ENCODE measurements at places on chromosomes 2 and 18.

GRCh38 chr2:172429301-172429968 is 2.0 kb downstream of the ITGA6 start:
- DNase-seq: no peak

- no peak for DNase-seq
Observed at GRCh38 chr2:111169924-111170323, 49.2 kb downstream of the BCL2L11 start.

DNA sequence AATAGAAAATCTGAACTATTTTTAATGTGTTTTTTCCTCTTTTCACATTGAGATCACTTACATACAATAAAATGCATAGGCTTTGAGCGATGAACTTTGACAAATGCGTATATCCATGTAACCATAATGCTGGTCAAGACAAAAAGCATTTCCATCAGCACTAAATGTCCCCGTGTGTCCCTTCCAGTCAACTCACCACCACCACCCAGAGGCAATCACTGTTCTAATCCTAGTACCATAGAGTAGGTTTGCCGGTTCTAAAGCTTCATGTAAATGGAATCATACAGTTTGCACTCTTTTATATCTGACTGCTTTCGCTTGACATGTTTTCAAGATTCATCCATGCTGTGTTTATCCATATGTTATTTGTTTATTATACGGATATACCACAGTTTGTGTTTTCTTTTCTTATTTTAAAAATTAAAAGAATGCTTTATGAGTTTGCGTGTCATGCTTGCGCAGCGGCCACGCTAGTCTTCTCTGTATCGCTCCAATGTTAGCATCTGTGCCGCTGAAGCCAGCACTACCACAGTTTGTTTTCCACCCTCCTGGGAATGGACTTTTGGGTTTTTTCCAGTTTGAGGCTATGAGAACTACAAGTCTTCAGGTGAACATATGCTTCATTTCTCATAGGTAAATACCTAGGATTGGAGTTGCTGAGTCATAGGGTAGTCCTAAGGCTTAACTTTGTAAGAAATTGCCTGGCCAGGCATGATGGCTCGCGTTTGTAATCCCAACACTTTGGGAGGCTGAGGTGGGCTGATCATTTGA is 197.5 kb upstream of the CHAC2 start:
- DNase-seq: no peak

- DNase-seq: no peak
Observed at GRCh38 chr2:96993367-96993766, 7.0 kb upstream of the FAM178B start.

DNA sequence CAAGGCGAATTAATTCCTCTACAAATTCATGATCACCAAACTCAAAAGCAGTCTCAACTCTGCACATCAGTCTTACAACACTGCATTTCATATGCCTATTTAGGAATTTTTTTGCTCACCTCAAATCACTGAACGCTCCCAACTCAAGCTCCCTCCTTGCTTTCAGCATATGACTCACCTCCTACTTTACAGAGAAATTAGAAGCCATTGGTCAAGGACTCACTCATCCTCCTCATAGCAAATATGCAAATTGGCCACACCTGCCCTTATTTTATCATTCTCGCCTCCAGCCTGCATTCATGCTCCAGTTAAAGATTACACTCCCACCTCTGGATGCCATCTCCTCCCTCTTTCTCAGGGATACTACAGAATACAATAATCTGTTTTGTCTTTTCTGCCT is 148.8 kb downstream of the MBD2 start:
- no peak for DNase-seq

DNA sequence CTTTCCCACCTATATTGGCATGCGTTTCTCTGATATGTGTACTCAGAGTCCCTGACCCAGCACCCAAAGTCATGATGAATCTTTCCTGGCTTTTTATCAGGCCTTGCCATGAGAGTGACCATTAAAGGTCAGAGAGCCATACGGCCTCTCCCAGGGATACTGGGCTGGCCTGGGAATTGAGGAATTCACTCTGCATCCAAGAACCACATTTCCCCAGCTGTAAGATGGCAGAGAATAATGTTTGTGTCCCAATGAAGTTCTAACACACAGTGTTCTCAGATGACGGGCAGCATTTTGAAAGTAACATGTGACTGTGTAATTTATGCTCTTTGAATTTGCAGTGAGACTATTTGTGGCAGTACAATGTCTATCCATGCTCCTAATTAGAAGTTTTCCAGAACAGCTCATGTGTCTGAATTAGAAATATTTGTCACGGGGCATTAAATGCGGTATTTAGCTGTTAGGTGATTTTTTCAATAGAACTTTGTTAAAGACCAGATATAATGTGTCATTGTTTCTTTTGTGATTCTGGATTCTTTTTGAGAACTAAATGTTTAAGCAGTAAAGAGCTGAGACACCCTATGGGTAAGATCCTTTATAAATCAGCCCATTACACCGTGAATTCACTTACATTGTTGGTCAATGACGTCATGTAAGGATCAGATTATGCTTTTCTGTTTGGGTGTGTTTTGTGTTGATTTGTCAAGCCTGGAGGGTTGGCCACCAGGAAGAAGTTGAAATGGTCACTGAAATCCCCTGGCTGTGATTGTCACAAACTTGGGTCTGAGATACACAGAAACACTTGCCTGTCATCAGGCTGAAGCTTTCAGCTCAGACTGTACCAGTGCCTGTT is 7.3 kb upstream of the SLC3A1 start:
- DNase-seq: peak; percentile 45

DNA sequence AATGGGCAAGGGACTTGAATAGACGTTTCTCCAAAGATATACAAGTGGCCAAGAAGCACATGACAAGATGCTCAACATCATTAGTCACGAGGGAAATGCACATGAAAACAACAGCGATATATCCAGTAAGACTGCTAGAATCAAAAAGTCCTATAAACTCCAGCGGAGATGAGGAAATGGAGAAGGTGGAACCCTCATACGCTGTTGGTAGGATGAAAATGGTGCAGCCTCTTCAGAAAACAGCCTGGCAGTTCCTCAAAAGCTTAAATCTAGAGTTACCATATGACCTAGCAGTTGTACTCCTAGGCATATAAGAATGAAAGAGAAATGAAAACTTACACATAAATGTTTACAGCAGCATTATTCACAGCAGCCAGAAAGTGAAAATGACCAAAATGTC is 48.1 kb downstream of the HPCAL1 start:
- no peak for DNase-seq

DNA sequence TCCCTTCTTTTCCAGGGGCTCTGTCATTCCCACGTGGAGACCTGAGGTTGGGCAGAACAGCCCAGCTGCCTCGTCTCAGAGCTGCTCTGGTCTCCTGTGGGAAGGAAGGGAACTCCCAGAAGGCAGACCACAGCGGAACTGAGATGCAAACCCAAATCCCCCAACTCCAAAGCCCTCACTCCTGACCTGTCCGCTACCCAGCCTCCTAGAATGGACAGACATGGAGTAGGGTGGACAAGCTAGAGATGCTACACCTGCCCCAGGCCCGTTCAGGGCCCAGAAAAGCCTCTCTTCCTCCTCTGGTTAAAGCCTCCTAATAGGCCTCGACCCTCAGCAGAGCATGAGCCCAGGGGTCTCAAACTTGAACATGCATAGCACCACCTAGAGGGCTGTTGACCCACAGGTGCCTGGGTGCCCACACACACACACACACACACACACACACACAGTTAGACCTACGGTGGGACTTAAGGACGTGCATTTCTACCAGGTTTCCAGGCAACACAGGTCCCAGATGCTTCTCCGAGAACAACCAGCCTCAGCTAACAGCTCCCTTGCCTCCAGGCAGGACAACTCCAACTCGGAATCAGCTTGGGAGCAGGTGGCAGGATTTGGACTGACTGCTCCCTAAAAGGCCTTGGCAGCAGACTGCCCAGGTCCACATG is 93.5 kb downstream of the TNS1 start:
- no peak for DNase-seq

DNA sequence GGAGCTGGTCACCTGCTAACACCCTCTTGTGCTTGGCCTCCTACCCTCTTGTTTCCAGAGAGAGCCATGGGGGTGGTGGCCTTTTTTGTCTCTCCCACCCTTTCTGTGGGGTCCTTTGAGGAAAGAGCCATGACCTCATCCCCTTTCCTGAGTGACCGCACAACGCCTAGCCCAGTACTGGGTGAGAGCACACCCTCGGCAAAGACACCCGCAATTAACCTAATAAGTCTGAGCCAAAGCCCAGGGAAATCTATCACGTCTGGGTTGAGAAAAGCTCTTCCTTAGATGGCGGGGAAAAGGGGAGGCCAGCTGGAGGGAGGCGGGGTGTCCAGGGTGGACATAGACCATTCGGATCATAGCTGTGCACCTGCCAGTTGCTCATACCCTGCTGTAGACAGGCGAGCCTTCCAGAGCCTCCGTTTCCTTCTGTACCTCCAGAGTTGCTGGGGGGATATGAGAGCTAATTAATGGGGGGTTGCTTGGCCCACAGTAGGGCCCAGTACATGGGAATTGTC is 93.7 kb upstream of the MCFD2 start:
- DNase-seq: no peak

DNA sequence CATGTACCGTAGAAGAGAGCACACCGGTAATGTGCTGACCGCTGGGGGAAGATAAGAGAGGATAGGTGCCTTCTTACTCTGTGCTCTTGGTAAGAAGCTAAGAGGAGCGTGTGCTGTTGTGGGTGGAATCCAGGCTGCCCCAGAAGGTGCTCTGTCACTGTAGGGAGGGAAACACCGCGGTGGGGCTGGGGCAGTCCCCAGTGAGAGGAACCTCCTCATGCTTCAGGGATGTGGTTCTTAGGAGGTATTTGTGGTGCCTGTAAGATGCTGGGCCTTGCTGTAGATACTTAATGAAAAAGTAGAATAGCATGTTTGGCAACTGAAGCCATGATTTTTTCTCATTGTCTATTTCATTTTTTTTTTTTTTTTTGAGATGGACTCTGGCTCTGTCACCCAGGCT is 1.1 kb downstream of the COLEC11 start:
- no peak for DNase-seq

- peak; percentile 33 for DNase-seq
Observed at GRCh38 chr18:34772887-34773286, 62.8 kb downstream of the DTNA start.

- no peak for DNase-seq
Observed at GRCh38 chr2:159098921-159099411, 130.5 kb downstream of the TANC1 start.

DNA sequence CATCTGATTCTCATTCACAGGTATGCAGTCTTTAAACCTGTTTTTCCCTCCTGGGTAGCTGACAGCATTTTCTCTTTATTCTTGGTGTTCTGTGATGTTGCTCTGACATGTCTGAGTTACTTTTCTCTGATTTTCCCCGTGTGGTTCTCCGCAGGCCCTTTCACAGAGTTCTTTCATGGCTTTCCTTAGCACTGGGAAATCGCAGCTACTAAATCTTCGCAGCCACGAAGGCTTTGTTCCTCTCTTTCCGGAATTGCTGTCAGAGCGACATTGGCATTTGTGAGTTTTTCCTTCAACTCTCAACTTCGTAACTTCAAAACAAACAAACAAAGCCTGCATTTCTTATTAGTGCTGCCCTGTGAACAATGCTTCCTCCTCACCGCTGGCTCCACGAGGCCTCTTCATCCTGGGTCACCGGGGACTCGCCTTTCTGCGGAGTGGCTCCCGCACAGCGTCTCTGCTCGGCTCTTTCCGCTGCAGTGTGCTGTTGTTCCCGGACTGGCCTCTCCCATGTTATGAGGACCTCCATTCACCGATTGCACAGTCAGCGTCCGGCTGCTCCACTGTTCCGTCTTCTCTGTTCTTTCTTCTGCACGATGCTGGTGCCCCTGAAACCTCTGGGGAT is 16.1 kb downstream of the COLEC11 start:
- no peak for DNase-seq

Measured in AG20443 (cell line).